ENCODE measurements at places on chromosomes 13 and 19.

DNA sequence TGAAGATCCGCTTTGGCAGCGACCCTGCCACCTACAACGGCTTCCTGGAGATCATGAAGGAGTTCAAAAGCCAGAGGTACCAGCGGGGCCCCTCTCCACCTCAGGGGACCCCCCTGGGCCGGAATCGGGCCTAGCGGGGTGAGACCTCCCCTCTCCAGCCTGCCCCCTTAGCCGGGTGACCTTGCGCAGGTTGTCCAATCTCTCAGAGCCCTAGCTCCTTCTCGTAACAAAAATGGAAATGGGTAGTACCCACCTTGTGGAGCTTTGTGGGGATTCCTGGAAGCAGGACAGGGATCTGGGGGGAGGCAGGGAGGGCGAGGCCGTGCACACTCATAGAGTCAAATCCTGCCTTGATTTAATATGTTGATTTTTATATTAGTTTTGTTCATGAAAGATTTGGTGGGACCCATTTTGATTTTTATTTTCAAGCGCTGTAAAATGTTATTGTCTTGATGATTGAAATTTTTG, 658 bp downstream of the SIN3B start:
- no peak for DNase-seq

DNA sequence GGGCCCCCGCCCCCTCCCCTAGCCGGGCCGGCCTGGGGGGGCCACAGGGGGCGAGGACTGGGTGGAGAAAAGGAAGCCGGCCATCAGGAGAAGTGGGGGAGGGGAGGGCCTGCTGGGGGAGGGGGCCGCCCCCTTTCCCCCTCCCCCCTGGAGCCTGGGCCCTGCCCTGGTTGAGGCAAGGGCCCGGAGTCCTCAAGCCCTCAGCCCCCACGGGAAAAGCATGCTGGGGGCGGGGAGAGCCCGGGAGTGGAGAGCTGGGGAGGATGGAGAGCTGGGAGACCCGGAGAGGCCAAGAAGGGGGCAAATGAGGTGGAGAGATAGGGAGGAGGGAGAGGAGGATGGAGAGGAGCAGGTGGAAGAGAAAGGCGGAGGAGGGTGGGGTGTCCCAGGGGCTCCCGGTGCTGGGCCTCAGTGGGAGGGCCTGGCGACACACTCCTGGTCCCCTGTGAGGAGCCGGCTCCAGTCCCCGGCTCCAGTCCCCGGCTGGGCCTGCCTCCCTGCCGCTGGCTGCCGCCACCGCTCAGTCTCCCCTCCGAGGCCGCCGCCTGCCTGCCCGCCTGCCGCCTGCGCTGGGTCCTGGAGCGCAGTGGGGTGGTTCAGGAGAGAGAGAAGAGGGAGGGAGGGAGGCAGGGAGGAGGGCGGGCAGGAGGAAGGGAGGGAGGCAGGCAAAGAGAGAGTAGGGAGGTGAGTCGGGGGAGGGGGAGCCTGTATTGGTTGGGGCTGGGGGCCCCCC, at the start of gene GRIK5:
Gene GRIK5, minus strand, starts transcription at position 588 of the 733 bp plus-strand sequence. CDS start 4,436 bp downstream, outside the sequence.
- DNase-seq: no peak

GRCh38 chr19:42278452-42279154, 9.6 kb downstream of the CIC start:
- DNase-seq: no peak

DNA sequence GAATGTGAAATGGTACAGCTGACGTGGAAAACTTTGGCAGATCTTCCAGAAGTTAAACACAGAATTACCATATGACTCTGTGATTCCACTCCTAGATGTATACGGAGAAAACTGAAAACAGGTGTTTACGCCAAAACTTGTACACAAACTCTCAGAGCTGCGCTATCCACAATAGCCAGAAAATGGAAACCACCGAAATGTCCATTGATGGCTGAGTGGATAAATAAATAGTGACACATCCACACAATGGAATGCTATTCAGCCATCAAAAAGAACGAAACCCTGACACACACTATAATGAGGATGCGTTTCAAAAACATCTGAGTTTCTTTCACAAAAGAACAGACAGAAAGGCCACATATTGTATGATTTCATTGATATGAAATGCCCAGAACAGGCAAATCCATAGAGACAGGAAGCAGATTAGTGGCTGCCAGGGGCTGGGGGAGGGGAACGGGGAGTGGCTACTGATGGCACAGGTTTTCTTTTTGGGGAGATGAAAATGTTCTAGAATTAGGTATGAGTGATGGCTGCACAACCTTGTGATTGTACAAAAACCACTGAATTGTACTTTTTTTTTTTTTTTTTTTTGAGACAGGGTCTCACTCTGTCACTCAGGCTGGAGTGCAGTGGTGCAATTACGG, 33.0 kb downstream of the IL12RB1 start:
- DNase-seq: no peak

GRCh38 chr13:22263185-22263584, 592.3 kb downstream of the FGF9 start:
- no peak for DNase-seq

DNA sequence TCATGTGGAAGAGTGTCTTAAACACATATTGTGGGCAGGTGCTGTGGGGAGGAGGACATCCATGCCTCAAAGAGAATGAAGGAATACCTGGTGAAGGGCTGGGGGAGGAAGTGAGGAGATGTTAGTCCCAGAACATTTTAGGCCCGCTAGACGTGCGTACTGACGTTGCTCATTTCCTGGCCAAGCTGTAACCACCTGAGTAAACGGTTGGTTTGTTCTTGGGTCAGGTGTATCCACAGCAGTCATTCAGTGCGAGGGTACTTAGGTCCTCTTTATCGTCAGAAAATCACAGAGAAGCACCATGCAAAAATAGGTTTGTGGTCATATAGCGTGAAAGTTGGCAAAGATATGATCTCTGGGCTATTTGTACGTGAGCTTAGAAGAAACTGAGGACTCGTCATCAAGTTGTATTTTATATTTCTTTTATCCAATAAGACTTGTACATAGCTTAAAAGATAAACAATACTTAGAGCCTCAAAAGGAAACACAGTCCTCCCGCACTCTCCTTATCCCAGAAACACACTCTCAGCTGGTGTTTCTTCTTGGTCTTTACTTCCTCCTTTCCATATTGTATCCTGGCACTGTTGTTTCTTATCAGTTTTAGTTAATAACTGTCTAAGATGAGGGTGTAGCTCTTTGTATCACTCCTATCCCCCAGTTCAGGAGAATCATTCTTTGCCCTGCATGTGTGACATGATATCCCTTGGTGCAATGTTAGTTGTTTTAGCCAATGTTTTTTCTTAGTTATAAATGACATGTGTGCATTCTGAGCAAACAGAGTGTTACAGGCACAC, 52.0 kb downstream of the ARHGEF7 start:
- no peak for DNase-seq

DNA sequence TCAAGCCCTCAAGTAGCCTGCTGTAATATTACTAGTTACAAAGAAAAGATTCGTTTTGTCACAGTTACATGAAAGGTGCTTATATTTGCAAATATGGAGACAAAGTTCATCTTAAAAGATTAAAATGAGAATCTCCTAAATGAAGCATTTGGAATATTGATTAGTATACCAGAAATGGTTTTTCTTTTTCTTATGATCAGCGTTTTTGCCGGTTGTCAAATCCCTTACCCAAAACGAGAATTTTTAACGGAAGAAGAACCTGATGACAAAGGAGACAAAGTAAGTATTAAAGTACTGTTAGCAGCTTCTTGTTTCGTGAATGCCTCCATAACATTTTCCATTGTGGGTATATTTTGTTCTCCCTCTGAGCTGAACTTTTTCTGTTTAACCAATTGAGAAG, 147.1 kb downstream of the CDK8 start:
- DNase-seq: no peak

DNA sequence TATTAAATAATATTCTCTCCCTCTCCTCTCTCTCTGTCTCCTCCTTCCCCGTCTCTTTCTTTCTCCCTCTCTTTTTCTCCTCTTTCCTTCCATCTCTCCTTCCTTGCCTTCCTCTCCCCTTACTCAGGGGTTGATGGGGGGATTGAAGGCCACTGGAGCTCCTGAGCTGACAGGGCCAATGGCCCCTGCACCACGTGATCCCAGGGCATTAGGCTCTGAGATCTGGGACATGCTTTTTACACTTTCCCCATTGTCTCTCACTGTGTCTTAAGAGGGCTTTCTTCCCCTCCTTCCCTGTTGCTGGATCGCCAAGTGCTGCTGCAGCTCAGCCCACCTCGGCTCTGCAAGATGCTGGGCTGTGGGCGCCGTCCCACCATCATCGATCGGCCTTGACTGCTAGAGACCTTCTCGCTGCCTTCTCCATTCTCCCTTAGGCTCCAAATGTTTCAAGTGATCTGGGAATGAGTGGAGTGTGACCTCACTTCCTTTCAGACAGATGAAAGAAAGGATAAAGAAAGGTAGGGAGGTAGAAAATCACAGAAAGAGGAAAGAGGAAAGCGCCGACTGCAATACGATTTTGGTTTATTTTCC, 42.2 kb downstream of the COL4A1 start:
- DNase-seq: no peak

DNA sequence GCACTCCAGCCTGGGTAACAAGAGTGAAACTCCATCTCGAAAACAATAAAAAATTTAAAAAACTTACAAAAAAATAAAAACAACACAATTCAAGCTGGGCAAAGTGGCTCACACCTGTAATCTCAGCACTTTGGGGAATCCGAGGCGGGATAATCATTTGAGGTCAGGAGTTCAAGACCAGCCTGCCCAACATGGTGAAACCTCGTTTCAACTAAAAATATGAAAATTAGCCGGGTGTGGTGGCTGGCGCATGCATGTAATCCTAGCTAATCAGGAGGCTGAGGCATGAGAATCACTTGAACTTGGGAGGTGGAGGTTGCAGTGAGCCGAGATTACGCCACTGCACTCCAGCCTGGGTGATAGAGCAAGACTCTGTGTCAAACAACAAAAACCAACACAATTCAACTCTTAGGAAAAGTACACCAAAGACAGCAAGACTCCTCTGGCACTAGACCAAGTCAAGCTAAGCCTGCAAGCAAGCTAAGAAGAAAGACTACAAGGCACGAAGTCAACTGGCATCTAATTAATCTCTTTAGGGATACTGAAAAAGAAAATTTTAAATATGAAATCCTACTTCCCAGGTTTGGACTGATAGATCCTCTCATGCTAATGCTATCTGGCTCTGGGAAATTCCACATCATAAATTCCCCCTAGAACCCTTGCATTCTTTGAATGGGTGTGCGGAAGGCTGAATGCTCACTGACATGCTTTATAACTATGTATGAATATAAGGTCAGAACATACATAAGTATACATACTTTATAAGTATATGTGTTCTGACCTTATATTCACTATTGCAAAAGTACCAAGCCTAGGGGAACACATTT, 7.9 kb downstream of the PBX4 start:
- no peak for DNase-seq

GRCh38 chr13:53460796-53461195, 432.2 kb downstream of the OLFM4 start:
- no peak for DNase-seq

GRCh38 chr19:41912899-41913537, 15.2 kb downstream of the ERFL start:
- DNase-seq: no peak

GRCh38 chr19:38915329-38916321, 3.6 kb upstream of the CCER2 start:
- no peak for DNase-seq

GRCh38 chr19:32875428-32875827, 5.9 kb upstream of the SLC7A9 start:
- DNase-seq: no peak

GRCh38 chr19:19121371-19121770, 16.9 kb downstream of the TMEM161A start:
- no peak for DNase-seq

- DNase-seq: no peak
Measured at GRCh38 chr13:21528616-21529015, 69.5 kb upstream of the ZDHHC20 start.

GRCh38 chr13:50629497-50629896, 214.0 kb downstream of the DLEU7 start:
- DNase-seq: no peak

- DNase-seq: no peak
Measured at GRCh38 chr13:72693832-72694231, 33.6 kb downstream of the MZT1 start.

DNA sequence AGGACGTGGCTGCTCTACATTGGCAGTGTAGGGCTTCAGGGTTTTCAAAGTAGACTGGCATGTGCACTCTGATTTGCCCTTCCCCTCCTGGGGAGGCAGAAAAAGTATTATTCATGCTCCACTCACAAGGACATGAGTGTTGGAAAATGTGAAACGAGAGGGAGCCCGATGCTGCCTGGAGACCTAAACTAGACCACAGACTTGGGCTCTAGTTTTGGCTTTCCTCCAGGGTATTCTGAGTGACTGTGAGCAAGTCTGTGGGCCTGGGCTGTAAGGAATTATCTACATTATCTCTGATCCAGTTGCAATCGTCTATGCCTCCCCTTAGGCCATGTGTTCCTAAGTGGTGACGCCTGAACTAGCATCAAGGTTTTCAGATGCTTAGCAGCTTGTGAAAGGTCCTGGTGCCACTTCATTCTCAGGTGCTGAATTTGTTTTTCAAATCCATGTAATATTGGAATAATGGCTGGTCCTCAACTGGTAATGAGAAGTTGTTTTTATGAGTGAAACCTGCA, 55.0 kb downstream of the MRPL57 start:
- DNase-seq: no peak

DNA sequence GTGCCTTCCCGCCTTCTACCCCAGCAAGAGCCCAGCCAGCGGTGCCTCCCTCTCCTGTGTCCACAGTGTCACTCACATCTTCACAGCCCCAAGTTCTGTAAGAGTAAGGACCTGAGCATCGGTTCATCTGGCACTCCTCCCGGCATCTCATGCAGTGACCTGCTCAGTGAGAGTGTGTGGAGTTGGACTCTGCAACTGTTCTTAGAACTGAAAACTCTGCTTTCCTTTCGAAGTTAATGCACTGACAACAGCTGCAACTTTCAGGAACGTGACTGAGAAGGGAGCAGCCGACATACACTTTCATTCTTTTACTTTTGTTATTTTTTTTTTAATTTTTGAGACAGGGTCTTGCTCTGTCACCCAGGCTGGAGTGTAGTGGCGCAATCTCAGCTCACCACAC, 41.2 kb downstream of the CEP89 start:
- DNase-seq: no peak

GRCh38 chr13:39364947-39365468, 238.0 kb downstream of the LHFPL6 start:
- no peak for DNase-seq

- DNase-seq: no peak
Measured at GRCh38 chr19:38434549-38435051, 1.1 kb downstream of the RYR1 start.

- no peak for DNase-seq
Measured at GRCh38 chr13:95937714-95938320, 115.4 kb downstream of the UGGT2 start.

DNA sequence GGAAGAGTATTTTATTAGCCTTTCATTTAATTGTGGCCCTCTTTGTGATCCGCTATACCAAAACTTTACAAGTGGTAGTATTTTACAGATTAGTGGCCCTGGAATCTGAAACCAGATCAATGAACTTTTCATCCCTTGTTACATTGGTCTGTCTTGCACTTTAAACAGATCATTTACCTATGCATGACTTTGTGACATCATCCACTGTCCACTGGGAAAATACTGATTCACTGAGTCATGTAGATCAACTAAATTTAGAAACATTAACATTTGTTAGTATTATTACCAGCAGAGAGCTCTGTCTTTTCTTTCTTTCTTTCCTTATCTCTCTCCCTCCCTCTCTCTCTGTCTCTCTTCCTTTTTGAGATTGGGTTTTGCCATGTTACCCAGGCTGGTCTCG, 17.5 kb downstream of the PCDH8 start:
- DNase-seq: no peak
